Non-pigmented ciliary epithelial cell (primary cell): ENCODE measurements at places on chromosomes 4 and X.

- DNase-seq = no peak
These were observed 76.4 kb upstream of the NHS start for GRCh38 chrX:17298564-17298963.

- DNase-seq = no peak
These were observed 85.3 kb downstream of the HCCS start for GRCh38 chrX:11196476-11196875.

GRCh38 chrX:12115377-12115776, 22.9 kb upstream of the FRMPD4 start:
- no peak for DNase-seq

DNA sequence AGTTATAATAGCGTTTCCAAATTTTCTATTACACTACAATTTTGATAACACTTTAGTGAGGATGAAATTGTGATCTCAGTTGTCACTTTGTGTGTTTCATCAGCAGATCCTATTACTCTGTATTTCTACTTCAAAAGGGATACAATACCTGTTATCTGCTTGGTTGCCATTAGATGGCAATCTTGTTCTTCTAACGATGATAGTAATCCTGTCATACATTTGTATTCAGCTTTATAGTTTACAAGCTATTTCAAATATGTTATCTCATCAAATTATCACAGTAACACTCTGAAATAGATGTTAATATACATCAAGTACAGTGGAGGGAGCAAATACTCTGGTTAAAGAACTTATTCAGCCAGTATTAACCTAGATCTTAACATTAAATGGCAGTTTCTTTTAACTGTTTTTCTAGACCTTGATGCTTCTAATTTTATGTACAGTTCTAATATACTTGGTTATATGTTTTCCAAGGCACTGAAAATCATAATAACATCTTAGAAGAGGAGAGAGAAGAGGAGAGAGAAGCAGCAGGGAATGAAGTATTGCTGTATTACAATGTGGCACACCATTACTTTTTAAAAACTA, 292.0 kb downstream of the CCSER1 start:
- DNase-seq = peak; percentile 6

DNA sequence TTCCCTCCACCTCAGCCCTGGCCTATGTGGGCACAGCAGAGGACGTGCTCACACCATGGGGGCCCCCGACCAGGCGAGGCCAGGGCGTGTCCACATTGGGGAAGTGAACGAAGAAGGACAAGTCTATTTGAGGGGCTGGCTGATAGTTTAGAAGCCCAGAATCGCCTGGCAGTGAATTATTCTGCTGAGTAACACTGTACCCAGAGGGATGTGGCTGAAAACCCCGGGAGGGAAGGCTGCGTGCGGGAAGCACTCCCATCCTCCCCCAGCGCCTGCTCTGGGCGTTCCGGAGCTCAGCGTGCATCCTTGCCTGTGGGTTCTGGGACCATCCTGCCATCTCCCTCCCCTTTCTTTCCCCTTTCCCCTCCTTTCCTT, 66.6 kb downstream of the TRMT44 start:
- DNase-seq = no peak
